Urothelium cell line (cell line): ENCODE measurements at places on chromosomes 11 and 22.

GRCh38 chr22:50114221-50115021 is 24.6 kb downstream of the MOV10L1 start:
- DNase-seq: peak; percentile 39

- DNase-seq: peak; percentile 86
Measured at GRCh38 chr22:21942407-21943343, 10.0 kb downstream of the PPM1F start.

DNA sequence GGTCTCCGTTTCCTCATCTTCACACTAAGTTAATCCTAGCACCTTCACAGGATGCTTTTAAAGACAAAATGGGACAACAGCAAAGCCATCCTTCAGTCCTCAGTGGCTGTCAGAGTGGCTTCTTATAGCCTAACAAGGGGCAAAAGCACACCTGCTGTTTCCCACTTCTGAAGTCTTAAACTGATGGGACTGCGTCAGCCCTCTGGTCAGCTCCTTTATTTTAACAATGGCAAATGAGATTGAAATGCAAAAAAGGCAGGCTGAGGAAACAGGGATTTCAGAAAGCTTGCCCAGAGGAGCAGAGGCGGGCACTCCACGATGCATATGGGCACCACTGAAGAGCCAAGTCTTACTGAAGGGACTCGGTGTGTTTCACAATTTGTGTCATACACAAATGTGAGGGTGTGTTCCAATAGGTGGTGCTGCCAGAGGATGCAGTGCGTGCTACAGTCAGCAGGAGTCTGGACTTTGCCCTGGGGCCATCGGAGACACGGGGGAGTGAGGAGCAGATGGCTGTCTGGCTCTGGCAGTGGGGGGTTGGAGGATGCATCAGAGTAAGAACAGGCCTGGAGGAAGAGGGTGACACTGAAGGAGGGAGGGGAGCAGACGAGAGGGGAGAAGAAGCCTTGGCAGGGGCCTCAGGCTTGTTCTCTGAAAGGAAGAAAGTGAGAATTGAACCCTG is 47.3 kb downstream of the TENM4 start:
- DNase-seq: no peak

DNA sequence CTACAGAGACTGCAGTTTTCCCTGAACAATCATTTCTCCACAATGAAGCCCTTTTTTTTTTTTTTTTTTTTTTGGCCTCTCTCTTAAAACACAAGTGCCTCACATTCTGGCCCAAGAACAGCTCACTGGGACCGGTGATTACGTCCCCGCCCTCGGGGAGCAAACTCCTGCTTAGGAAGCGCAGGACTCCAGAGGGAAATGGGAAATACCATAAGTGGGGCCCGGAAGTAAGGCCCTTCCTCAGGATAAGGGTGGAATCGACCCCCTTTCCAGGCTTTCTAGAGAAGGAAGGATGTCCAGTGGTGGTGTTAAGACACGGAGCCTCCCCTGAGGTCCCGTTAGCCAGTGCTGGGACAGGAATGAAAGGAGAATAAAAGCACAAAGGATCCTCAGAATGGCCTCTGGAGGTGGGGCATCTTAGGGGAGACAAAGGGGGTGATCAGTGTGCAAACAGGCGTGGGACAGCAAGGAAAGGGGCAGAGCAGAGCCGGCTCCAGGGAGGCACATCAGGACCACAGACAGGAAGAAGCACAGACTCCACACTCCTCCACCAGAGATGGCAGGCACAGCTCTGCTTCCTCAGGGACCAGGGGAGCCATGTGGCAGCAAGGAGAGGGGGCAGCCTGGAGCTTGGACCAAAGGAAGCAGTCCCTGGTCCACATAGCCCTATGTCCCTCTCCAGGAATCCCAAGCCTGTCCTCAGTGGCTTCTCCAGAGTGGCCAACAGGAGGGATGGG is 61.3 kb downstream of the CHST1 start:
- DNase-seq: no peak

DNA sequence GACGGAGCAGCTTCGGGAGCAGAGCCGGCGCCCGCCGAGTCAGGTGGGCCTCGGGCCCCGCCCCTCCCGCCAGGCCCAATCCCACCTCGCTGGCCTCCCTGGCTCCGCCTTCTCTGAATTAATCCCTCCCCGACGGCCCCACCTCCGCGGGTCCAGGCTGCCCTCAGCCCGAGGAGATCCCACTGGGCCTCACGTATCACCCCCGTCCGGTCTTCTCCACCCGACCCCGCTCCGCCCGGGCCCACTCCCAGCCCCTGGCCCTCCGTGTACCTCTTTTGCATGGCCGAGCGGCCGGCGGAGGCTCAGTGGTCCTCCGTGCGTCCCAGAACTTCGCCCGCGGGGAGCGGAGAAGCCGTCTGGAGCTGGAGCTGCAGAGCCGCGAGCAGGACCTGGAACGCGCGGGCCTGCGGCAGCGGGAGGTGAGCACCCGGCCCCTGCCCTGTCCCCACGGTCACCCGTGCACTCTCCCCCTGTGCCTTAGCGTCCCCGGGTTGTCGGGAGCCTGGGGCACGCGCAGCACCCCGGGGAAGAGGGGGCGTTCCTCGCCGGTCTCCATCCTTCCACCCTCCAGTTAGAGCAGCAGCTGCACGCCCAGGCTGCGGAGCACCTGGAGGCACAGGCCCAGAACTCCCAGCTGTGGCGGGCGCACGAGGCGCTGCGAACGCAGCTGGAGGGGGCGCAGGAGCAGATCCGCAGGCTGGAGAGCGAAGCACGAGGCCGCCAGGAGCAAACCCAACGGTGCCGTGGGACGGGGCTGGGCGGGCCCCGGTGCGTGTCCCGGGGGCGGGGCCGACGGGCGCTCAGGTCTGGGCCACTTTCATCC is 2.2 kb upstream of the CD151 start:
- no peak for DNase-seq

GRCh38 chr11:75945446-75945845 is 130.4 kb downstream of the UVRAG start:
- no peak for DNase-seq

- no peak for DNase-seq
Measured at GRCh38 chr11:3635641-3636375, 6.0 kb downstream of the ART5 start.

- no peak for DNase-seq
Measured at GRCh38 chr11:65593518-65594414, 1.8 kb downstream of the KCNK7 start.

DNA sequence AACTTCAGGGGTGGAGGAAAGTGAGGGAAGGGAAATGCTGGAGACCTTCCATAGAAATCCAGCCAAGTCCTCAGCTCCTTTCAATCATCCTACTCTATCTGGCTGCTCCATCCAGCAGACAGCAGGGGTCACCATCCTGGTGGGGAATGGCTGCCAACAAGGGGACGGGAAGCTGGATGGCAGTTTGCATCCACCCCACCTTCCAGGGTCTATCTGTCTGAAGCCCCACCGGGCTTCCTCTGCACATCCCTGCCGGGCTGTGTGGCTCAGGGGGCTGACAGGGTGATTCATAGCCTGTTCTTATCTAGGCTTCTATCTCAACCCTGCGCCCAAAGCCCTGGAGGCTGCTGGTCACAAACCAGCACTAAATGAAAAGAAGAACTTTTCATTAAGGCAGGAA is 1.1 kb downstream of the SYTL2 start:
- DNase-seq: peak; percentile 30

- DNase-seq: no peak
Measured at GRCh38 chr11:38952698-38953097, 2354.7 kb upstream of the RAG2 start.

GRCh38 chr11:122882189-122882856 is at the start of gene JHY:
TSS of gene JHY (plus strand) at chr11:122882759. CDS start at chr11:122885850, 3,091 bp downstream.
- no peak for DNase-seq

DNA sequence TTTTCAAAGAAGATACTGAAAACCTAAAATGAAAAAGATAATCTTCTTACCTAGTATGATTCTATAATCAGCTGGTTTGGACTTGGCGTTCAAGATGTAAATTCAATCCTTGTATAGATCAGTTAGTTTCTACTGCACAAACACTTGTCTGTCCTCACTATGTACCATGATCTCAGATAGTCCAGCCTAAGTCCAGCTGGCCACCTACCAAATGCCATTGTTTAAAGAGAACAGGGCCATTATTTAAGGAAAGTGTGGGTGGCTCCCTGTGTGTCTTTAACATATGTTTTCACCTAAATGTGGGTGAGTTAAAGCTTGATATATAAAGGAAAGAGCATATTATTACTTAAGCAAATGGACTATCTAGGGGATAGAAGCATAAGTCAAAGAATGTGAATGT is 38.6 kb downstream of the BLID start:
- no peak for DNase-seq

GRCh38 chr11:18775492-18776292 is 15.9 kb downstream of the PTPN5 start:
- DNase-seq: peak; percentile 72

DNA sequence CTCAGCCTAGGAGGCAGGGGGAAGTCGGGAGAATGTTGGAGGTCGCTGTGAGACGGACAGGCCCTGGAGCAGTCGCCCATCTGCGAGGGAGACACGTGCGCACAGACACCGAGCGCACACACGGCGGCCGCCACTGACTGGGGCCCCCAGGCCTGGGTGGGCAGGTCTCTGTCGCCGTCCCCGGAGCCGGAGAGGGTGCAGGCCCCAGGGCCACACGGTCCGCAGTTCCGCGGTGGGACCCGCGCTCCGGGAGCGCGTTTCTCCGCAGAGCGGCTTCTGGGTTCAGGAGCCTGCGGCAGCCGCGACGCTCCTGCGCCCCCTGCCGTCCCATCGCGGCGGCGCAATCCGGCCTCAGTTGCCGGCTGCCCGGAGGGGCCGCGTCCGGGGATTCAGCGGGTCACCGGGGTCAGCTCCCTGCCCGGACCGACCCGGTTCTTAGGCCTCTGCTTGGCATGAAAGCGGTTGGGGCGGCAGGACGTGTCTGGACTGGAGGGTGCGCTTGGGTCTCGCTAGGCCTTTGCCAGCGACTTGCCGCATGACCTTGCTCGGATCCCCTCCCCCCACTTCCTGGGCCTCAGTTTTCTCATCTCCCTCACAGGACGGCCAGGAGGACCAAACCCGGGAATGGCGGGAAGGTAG is 31.2 kb downstream of the PDE2A start:
- peak; percentile 89 for DNase-seq

DNA sequence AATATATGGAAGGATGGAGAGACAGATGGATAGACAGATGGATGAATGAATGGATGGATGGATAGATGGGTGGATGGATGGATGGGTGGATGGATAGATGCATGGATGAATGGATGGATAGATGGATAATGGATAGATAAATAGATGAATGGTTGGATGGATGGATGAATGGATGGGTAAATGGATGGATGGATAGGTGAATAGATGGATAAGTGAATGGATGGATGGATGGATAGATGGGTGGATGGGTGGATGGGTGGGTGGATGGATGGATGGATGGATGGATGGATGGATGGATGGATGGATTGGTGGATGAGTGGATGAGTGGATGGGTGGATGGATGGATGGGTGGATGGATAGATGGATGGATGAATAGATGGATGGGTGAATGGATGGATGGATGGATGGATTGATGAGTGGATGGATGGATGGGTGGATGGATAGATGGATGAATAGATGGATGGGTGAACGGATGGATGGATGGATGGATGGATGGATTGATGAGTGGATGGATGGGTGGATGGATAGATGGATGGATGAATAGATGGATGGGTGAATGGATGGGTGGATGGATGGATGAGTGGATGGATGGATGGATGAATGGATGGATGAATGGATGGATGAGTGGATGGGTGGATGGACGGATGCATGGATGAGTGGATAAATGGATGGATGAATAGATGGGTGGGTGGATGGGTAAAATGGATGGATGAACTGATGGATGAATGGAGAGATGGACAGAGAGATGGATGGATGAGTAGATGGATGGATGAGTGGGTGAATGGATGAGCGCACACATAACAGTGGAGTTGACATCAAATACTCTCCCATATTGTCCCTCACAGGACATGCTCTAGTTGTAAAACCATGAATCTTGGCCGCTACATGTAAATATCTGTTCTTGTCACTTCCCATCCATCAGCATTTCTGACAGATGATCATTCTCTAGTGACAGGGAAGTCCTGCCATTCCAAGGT is 8.8 kb downstream of the LSP1 start:
- DNase-seq: no peak

GRCh38 chr11:2788168-2789071 is 88.6 kb upstream of the KCNQ1OT1 start:
- DNase-seq: no peak

DNA sequence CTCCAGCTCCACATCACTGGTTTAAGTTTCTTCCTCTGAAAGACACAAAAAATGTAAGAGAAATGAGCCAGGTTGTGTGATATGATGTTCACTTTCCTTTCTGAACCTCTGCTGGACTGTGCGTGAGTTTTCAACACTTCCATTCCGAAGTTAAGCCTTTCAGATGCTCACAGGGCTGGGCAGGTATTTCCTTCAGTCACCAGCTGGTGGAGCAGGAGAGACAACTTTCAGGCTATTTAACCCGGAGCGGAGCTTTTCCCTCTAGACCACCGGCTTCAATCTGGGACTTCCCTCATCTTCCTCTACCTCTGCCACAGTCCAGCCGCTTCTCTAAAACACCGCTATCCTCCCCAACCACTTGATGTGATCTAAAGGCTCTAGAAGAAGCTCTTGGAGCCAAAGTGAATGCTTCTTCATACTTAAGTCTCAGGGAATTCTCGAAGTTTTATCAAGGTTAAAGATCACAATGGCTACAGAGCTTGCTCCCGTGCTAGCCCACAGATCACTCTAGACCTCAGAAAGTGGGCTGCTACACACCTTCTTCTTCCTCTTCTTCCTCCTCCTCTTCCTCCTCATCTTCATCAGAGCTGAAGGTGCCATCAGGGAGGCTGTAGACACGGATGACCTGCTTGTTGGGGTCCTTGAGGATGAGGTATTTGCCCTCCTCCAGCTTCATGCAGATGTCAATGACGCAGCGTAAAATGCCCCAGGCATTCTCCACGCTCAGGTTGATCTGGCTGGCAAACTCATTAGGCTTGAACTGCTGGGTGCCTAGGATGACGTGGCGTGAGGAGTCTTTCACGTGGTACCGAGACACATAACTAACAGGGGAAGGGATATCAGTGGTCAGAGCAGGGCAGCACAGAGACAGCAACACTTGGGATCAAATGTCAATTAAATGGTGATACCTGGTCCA is 4.4 kb upstream of the FOXRED2 start:
- peak; percentile 62 for DNase-seq

- DNase-seq: no peak
Measured at GRCh38 chr22:24403346-24403745, 24.1 kb upstream of the ADORA2A start.

- no peak for DNase-seq
Measured at GRCh38 chr11:122103321-122103720, 12.7 kb downstream of the BLID start.

DNA sequence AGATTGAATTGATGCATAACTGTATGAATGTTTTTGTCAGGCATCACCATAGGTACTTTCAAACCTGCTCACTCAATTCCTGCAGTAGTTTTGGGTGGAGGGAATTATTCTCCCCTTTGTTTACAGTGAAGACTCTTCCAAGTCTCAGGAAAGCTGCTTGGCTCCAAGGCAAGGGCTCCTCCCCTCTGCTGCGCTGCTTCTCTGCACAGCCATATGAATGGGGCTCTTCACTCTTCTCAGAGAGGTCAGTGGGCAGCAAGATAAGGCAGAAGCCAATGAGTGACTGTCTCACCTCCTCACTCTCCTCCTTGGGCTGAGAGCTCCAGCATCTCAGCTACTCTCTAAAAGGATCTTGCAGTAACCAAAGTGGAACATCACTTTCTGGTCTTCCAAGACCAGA is 165.7 kb upstream of the TTC12 start:
- DNase-seq: no peak

GRCh38 chr11:126072141-126072741 is 9.6 kb upstream of the CDON start:
- DNase-seq: peak; percentile 13
